GM20000 (cell line): ENCODE measurements at places on chromosomes 6 and 20.

- DNase-seq, result no peak
Observed at GRCh38 chr6:156345700-156346099, 431.5 kb upstream of the ARID1B start.

DNA sequence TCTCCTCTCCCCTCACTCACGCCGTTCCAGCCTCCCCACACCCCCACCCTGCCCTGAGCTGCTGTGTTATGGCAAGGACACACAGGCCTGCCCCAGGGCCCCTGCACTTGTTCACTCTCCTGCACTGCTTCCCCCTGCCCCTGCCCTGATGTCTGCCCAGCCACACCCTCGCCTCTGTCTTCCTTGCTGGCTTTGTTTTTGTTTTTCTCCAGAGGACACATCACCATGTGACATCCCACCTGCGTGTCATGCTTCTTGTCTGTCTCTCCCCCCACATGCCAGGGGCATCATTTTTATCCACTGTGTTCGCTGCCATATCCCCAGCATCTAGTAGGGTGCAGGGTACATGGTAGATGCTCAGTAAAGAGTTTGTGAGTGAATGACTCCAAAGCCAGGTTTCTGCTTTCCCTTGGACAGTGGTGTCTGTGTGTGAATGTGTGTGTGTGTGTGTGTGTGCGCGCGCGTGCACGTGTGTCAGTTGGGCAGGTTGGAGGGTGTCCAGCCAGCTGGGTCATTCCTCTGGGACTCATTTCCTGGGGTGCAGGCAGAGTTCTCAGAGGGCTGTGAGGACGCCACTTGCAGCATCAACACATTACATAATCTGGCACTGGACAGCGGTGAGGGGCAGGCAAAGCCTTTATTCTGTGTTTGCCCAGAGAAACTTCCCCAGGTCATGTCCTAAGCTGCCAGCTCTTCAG, 60.6 kb downstream of the STK35 start:
- DNase-seq, result no peak

- peak; percentile 80 for DNase-seq
Observed at GRCh38 chr6:34671801-34672656, 24.5 kb downstream of the ILRUN start.

DNA sequence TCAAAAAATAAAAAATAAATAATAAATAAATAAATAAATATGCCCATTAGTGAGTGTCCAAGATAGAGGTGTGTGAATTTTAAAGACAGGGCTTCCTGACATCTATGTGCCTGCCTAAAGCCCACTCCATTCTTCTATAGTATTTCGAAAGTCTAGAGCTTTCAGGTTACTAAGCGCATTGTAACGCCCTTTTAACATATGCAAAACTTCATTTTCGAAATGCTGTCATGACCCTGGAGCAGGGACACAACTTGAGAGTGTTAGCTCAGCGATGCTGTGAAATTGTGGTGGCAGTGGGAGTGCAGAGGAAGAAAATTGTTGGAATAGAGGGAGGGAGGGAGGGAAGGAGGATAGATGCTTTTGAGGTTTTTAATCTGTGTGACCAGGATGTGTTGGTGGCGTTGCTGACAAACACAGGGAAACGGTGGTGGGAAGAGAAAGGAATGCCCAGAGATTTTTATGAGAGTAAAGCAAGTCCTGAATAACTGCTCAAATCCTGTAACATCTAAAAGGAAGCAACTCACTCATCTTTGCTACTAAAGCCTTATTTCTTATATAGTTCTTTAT, 169.3 kb downstream of the ARID1B start:
- no peak for DNase-seq

DNA sequence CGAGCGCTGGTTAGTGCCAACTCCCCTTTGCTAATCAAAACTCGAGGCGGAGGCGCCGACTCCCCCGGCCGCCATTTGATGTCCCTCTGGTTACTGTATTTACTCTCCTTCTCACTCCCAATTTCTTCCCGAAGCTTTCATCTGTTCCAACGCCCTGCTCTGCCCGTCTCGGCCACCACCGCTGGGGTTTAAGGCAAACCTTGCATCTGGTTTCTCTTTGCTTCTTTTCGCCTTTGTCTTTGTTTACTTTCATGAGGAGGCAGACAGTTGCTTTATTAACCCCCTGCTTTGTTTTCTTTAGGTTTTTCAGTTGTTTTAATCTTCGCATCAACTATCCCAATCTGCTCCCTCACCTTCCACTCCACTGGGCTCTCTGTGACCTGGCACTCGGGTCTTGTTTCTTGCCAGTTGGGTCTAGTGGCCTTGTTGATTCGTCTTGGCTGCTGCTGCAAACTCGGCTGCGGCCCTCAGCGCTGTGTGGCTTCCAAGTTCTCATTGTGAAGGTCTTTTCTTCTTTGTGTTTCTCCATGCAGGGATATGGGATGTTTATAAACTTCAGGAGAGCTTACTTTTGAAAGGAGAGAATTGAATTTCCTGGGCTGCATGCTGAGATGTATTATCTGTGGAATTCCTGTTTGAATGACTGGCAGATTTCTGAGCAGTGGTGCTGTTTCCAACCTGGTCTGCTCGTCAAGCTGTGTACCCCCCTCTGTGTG, 155.1 kb downstream of the CDC5L start:
- DNase-seq, result no peak

DNA sequence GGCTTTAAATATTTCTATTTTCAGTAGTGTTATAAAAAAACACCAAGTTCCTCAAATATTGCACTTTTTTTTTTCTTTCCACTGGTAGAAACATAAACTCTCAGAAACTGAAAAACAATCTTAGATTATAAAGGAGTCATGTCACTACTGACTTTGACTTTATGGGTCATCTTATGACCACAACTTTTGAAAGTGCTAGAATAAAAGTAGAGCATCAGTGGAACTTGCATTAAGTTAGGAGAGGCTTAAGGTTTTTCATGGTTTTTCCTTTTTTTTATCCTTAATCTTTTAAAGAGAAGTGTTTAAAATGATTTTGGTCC, 56.6 kb upstream of the SUPT3H start:
- DNase-seq, result no peak

GRCh38 chr6:166488076-166488685, 98.3 kb downstream of the RAMACL start:
- DNase-seq, result peak; percentile 79

DNA sequence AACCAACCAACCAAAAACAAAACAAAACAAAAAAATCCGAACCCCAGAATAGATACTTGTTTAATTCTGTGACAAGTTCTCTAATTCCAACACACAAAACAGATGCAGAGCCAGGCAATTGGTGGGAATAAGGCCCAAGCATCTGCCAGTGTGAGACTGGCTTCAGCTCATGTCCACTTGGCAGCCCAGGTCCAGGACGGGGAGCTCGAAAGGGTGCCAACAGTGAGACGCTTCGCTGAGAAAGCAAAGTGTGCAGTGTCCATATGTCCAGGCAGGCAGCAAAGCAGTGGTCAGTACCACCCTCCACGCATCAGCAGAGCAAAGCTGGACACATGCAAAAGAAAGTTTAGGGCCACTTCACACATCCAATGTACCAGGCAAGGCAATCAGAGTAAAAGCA, 102.9 kb downstream of the RALGAPA2 start:
- DNase-seq, result no peak

DNA sequence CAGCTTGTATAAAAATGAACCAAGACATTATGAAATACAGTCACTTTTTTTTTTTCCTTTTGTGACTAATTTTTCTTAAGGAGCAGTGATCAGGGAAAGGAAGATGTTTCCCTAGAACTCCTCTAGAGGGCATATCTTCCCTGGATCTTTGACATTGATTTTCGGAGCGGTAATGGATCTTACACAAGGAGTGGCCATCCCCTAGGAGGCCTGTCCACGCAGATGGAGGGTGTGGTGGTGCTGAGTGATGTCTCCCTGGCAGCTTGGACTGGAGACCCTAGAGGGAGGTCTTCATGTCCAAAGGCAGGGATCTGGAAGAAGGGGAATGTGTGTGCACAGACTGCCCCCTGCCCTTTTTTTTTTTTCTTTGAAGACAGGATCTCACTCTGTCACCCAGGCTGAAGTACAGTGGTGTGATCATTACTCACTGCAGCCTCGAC, 7.0 kb upstream of the KIFC1 start:
- no peak for DNase-seq

GRCh38 chr20:62675156-62675876, 33.0 kb downstream of the SLCO4A1 start:
- no peak for DNase-seq

DNA sequence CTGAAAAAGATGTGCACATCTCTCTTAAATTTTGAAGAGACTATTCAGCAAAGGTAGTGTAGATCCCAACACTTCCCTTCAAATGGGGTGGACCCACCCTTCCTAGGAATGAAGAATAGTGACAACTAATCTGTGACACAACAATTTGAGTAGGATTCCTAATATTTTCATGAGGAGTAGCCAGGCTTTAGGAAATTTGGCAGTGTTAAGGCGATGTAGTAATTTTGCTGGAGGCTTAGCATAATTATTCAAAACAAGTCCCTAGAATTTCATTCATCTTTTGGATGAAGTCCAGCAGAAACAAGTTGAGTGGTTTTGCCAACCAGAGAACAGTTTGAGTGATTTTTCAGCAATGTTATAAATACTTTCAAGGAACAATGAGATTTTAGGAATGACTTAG, 52.4 kb downstream of the ELOVL4 start:
- DNase-seq, result no peak

DNA sequence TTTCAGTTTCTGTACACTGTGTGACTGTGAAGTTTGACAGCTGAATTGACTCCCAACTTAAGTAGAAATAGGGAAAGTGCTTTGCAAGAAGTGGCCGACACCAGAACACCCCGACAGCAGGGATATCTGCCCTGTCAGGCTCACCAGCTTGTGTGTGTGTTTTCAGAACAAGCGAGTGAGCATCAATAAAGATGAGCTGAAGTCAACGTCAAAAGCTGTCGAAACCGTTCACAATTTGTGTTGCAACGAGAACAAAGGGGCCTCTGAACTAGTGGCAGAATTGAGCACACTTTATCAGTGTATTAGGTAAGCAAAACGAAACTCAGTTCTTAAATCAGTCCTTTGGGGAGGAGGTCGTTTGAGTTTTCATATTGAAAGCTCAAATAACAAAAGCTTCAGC, 10.7 kb downstream of the NELFCD start:
- no peak for DNase-seq

DNA sequence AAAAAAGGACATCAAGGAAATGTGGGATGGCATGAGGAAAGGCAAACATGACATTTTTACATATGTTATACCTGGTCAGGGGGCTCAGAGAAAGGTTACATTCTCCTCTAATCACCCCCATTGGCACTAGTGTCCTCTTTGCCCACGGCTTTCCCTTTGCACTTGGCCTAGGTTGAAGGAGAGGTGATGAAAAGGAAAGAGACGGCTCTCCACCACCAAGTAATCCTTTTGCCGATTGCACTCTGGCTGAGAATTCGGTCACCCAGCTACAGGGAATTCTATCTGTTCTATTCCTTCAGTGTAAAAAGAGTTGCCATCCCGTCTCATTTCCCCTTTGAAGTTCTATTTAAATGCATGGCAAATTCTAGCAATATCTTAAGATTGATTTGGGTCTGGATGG, 10.4 kb downstream of the VGLL2 start:
- DNase-seq, result no peak

GRCh38 chr20:20759132-20759531, 46.7 kb upstream of the RALGAPA2 start:
- no peak for DNase-seq

- no peak for DNase-seq
Observed at GRCh38 chr6:104952911-104953399, 4.0 kb upstream of the LIN28B start.

DNA sequence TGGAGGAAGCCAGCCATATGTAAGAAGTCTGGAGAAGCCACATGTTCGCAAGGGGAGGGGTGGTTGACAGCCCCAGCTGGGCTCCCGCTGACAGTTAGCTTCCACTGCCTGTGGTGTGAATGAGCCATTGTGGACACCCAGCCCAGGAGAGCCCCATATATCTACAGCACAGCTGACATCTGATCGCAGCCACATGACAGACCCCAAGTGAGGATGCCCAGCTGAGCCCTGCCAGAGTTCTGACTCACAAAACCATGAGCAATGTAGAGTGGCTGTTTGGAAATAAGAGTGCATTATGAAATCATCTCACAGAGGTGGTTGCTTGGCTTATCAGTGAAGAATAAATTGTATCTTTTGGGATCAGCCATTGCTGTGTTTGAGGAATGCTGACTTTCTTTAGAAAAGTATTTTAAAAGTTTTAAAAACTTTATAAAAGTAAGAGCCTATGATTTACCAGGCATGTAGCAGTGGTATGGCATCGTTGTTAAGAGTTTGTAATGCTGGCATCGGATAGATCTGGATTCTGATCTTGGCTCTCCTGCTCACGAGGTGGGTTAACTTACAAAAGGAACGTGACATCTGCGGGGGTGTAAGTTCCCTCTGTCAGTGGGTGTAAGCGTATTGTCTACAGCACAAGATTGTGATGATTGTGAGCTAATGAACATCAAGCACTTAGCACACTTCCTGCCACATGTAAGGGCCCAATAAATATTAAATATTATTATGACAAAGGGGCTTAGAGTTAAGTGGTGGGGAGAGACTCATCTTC, 24.1 kb downstream of the CFAP61 start:
- DNase-seq, result no peak

DNA sequence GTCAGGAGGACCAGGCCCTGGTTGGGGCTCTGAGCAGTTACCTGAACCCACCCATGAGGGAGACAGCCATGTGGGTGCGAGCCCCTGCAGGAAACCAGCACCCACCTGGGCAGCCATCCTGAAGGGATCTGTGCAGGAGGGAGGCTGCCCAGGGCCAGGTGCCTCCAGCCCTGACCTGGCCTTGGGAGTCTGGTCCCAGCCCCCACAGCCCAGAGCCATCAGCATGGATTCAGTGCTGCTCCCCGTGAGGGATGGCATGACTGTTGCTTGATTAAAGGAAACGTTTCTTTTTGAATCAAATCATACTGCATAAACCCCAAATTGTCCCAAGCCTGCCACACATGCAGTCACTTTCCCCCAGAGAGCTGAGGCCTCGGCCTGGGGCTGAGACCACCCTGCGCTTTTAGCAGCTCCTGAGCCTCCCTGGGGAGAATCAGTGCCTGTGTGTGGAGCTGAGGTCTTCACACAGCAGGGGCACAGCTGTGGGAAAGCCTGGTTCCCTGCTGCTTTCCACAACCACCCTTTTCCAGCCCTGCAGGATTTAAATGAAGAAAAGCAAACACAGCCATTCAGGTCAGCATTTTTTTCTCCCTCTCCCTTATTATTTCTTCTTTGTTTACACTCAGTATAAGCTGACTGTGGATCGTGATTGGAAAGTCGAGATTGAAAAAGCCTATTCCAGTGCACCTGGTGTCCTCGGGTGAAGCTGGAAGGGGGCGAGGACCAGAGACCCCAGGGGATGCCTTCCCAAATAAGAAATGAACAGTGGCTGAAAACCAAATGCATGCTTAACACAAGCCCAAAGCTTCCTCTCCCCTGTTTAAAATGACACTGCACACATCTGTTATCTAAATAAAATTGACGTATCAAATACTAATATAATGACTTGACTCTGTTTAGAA, 283.9 kb downstream of the SMOC2 start:
- no peak for DNase-seq

DNA sequence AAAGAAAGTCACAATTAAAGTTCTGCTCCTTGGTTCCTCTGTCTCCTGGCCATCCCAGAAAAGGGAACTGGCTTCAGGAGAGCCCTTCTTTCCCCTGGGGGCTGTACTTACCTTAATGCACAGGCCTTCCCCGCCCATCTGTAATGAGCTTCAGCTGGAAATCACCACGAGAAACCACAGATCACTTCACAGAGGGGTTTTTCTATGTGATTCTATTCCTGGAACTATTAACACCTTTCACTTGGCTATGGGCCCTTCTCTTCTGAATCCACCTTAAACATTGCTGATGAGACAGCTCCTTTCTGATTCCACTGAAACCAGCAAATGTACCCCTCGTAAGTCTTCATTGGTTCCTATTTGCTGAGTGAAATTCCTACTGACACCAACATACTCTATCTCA, 80.7 kb downstream of the FOXF2 start:
- peak; percentile 63 for DNase-seq
